ENCODE measurements at places on chromosomes 11 and 22.

GRCh38 chr11:30967579-30967978, 381.4 kb upstream of the MPPED2 start:
- no peak for DNase-seq

DNA sequence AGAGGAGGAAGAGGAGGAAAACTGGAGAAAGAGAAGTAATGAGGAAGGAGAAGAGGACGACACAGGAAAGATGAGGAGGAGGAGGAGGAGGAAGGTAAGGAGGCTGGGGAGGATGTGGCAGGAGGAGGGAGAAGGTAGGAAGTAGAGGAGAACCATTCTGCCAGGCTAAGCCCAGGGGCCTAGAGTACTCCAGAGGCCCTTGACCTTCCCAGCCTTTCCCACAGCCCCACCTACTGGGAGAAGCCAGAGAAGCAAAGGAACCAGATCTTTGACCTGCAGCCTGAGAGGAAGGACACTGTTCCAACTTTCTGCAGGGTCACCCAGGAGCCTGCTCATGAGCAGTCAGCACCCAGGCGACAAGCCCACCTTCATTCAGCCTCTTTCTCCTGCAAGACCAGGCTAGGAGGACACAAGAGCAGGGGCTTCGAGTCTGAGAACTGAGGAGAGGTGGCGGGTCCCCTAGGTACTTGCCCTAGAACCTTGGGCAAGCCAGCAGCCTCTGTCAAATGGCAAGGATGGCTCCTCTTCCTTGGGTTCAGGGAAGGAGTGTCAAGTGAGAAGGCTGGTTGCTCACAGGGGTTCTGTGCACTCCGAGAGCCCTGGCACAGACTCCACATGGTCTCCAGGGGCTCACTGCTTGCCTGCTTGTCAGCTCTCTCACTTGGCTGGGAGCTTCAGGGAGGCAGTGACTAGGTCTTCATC, 27.9 kb upstream of the OAF start:
- DNase-seq, result no peak

GRCh38 chr22:49363526-49364230, 464.0 kb downstream of the BRD1 start:
- no peak for DNase-seq

DNA sequence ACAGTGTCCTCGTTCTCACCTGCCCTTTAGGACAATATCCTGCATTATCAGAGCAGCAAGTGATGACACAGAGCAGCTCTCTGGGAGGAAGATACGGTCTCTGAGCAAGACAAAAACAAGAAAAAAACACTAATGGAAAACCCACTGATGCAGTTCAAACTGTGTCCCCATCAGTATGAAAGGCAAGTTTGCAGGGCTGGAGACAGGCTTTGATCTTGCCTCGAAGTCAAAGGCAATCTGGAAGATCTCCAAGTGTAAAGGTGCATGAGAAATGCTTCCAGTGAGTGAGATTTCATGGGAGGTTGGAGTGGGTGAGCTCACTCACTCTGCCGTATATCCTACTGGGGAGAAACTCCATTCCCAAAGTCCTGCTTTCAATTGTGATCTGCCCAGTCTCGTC, 157.5 kb downstream of the KIRREL3 start:
- no peak for DNase-seq

DNA sequence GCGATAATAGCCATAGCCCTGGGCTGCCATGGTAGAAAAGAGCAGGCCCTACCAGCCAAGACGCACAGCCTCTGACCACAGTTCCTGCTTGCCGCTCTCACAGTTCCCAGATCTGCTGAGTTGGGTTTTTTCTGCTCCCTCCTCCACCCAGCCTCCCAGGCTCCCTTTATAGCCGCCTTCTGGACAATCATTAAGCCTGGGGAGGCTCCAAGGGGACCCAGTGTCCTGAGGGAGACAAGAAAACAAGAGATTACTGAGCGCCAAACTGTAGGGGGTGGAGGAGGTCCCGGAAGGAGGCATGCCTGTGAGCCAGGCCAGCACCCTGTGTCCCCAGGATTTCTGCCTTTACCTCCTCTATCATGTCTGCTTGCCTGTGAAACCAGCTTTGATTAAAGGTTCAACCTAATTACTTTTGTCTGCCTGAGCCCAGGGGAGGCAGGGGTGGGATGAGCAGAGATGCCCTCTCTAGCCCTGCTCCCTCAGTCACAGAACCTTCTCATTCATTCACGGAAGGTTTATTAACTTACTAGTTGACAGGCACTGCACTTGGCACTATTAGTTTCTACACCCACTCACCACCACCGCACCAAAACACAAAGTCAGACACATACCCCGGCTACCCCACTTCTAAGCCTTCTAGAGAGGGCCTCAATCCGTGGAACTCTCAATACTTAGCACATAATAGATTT, 1.2 kb downstream of the SLC37A4 start:
- DNase-seq, result no peak

- DNase-seq, result no peak
Observed at GRCh38 chr11:60971520-60971919, at the start of gene CD6. Gene CD6, plus strand, starts transcription at chr11:60971680. Its CDS starts 186 bp downstream, at chr11:60971866.

GRCh38 chr11:126193038-126193478, 18.4 kb downstream of the RPUSD4 start:
- DNase-seq, result no peak

DNA sequence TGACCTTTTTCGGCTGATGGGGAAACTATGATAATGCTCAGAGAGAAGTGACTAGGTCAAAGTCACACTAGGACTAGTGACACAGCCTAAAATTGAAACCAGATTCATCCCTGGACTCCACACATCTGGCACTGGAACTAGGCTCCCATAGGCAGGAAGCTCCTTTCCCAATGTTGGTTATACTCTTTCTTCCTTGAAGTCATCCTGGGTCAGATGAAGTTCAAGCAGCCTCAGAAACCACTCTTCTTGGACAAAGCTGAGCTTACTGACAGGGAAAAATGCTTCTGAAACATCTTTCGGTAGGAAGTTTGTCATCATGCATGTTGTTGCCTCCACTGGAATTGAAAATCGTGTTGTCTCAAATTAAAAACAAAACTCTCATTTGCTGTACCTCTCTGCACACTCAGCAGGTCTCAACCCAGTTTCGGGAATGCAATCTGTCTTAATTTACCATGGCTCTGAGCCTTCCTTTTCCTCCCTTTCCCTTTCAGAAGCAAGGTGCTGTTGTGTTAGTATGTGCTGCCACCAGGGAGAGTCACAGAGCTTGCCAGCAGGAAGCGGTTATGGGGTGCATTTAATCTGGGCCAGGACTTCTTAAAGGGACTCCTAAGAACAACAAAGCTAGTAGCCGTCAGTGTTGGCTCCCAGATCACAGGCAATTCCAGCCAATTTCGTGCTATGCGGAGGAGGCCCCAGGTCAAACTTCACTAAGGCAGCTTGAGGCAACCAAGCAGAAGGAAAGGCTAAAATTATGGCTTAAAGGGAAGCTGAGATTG, 384.8 kb downstream of the TENM4 start:
- no peak for DNase-seq

GRCh38 chr11:405323-405953, 9.4 kb downstream of the SIGIRR start:
- DNase-seq, result no peak

DNA sequence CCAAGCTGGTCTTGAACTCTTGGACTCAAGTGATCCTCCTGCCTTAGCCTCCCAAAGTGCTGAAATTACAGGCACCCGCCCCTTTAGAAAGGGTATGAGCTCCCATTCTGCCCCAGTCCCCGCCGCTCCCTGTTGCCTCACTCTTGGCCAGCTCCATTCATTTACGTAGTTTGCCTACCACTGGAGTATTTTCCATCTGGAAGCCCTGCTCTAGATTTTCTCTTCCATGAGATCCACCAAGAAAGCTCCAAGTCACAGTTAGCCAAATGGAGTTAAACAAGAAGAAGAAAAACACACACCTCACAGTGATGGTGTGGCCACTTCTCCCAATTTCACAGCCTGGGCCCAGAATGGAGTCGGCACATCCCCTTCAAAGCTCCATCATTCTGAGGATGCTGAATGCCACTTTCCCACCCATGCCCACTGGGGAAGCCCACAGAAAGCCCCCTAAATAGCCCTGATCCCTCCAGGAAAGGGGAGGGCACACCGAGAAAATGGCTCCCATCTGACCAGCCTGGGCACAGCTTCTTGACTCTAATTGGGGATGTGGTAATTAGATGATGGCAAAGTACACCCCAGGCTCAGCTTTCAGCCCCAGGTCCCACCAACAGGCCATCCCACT, 381.2 kb downstream of the MN1 start:
- no peak for DNase-seq

- no peak for DNase-seq
Observed at GRCh38 chr11:62477927-62478326, 59.1 kb downstream of the SCGB1A1 start.

- no peak for DNase-seq
Observed at GRCh38 chr11:125923633-125924032, 19.3 kb downstream of the DDX25 start.

- no peak for DNase-seq
Observed at GRCh38 chr11:27626938-27627586, 73.2 kb downstream of the BDNF start.

DNA sequence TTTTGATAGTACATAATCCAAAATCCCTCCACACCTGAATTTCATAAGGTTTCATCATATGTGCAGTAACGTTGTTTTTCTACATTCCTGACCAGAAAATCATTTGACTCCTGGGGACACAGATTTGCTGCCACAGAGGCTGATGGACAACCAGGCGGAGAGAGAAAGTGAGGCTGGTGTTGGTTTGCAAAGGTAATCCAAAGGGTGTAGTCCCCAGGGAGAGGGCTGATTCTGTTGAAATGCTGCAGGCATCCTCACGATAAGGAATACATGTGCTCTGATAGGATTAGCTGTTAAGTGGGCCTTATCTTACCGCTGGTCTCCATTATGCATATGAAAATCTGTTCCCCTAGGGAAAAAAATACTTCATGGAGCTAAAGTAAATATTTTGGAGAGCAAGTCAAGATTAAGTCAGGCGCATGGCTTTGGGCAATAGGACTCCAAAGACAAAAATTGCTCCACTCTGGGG, 8.1 kb downstream of the APOL6 start:
- DNase-seq, result no peak

GRCh38 chr22:43811777-43812148, 342 bp downstream of the EFCAB6 start:
- no peak for DNase-seq

DNA sequence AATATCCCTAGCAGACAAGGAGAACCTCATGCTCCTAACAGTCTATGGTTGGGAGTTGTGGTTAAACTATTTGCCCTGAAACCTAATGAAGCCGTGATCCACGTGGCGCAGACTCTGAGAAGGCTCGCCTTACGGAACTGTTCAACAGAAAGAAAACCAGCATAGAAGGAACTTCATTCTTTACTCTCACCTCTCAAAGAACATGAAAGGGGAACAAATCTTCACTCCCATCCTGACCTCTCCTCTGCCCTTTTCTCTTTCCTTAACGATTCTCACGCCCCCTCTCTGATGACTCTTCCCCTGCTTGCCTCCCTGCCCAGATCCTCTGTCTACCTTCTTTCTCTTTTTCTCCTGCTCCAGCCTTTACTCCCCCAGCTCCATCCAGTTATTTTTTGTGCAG, 54.2 kb downstream of the IRAG1 start:
- DNase-seq, result no peak

DNA sequence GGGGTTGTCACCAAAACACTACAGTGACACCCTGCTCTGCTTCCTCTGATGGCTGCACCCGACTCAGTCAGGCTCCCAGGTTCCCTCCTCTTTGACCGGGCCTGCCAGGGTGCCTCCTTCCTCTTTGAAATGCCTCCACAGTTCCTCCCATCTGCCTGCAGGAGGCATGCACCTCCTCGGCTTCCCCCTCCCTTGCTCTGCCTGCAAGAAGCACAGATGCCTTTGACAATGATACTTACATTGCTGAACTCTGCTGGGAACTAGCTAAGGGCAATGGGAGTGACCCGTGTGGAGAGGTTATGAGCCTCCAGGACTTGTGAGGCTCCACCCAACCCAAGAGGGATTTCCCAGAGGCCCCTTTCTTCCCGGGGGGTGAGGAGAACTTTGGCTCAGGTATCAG, 674.1 kb downstream of the OPCML start:
- DNase-seq, result no peak

DNA sequence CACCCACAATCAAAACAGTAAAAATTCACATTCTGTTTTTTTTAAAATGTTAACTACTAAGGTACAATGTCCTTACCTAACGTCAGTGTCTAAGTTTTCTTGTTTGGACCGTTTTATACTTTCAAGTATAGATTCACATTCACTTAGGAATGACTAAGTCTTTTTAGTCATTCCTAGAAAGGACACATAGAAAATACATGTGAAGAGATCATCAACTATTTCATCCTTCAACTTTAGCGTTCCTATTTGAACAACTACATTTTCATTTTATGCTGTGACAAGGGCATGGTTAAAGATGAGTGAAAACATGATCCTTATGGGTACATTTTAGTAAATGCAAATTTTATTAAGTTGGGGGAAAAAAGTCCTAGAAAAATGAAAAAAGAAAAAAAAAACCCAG, 62.8 kb downstream of the DDX10 start:
- DNase-seq, result no peak

- no peak for DNase-seq
Observed at GRCh38 chr22:30201945-30202344, 44.6 kb downstream of the LIF start.

- no peak for DNase-seq
Observed at GRCh38 chr11:34268906-34269430, 88.8 kb downstream of the ABTB2 start.

DNA sequence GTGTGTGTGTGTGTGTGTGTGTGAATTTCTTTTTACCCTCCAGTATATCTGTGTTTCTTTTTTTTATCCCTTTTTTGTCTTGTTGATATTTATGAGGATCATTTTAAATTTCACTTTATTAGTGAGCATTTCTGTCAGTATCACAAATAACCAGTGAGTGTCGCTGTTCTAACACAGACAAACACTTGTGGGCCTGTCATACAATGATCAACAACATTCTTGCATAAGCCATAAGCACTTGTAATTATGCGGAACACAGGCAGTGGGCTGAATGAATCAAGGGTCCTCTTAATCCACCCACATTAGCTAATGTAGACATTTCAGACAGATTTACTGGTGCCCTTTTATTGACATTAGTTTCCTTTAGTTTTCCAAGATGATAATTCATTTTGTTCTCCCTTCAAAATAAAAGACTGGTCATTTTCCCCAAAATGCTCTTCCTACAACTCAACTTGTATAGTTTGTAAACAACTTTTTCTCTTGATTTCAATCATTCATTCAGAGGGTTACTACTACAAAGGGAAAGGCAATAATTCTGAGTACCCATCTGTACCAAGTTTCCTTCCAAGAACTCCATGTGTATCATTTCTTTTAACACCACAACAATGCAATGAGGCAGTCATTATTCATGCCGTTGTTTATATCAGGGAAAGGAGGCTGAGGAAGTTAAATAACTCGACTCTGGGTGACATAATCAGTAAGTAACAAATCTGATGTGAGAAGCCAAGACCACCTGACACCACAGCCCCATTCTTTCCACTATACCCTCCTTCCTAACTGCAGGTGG, 34.5 kb upstream of the ANO3 start:
- no peak for DNase-seq

- DNase-seq, result no peak
Observed at GRCh38 chr11:44579302-44579761, 13.9 kb downstream of the CD82 start.
